Ecto neural progenitor cell (in vitro differentiated cells): ENCODE measurements at places on chromosomes 2 and 18.

GRCh38 chr2:240155048-240155744 is 14.7 kb upstream of the OTOS start:
- no peak for DNase-seq

DNA sequence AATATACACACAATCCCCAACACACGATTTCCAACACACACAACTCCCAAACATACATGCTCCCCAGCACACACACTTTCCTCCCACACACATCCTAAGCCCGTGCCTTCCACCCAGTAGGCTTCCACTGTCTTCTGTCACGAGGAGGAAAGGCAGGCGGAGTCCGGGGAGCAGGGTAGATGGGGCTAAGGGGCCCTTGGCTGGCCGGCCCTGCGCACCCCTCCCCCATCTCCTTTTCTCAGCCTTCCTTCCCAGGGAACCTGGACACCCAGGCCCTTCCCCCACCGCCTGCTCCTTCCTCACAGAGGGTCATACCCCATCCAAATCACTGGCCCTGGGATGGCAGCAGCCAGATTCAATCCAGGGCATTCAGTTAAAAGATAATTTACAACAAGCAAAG is 3.4 kb upstream of the PDCD1 start:
- DNase-seq, result no peak

GRCh38 chr2:196836440-196836839 is 27.3 kb upstream of the C2orf66 start:
- no peak for DNase-seq

DNA sequence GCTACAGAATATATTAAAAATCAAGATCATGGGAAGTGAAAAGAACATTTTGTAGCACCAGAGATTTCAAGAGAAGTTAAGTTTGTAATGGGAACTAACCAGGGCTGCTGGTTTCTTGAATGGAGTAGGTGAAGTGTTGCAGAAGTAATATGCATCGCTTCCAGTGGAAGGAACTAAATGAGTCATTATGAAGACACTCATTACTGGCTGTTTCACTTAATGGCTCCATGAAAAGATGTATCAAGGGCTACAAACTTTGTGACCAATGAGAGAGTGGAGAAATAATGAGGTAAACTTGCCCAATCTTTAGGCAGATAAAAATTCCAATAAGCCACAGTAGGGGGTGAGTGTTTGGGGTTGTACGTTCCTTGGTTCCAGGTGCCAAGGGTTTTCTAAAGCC is 380.4 kb upstream of the POU3F3 start:
- DNase-seq, result no peak

DNA sequence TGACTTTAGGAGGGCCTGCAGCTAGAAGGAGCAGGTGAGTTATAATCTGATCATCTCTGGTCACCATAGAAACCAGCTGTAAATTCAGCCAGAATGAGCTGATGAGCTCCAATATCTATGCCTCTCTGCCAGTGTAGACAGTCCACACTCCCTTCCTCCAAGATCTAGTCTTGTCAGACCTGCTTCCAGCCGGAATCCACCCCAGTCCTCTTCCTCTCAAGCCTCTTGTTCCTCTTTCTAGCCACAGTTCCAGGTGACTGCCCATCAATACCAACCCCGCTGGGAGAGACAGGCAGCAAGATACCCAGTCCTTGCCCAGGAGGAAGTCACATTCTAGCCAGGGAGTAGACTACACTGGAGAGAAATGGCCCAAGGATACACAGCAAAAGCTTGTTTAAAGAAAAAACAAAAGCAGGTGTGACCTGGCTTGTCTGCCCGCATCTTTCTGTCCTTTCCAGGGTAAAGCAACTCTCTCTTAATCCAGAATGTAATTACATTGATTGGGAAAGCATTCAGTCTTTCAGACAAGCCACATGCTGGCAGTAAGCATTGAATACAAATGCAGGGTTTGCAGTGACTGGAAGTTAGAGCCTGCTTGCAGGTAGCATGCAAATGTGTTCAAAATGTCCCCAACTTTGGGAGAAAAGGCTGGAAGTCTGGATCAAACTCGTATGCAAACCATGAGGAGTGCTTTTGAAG is 9.0 kb upstream of the SLC35F6 start:
- no peak for DNase-seq

- DNase-seq, result no peak
Measured at GRCh38 chr2:66869076-66869475, 434.2 kb downstream of the MEIS1 start.

- DNase-seq, result no peak
Measured at GRCh38 chr2:43265001-43265400, 38.6 kb upstream of the ZFP36L2 start.

DNA sequence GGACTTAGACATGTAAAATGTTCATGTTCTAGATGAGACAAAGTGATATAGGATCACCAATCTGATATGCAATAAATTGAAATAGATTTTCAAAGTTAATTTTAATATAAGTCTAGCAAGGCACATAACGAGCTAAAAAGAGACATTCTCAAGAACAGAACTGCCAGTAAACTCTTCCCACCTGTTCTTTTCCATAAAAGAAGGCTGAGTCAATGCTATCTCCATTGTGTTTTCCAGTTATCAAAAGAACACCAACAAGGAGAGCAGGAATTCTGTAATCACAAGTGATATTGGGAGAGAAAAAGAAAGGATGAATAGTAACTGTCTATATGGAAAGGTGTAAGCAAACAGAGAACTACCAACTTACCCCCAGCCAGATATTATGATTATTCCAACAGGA is 25.6 kb downstream of the GPR155 start:
- no peak for DNase-seq
